ENCODE measurements at places on chromosomes 5 and 9.

DNA sequence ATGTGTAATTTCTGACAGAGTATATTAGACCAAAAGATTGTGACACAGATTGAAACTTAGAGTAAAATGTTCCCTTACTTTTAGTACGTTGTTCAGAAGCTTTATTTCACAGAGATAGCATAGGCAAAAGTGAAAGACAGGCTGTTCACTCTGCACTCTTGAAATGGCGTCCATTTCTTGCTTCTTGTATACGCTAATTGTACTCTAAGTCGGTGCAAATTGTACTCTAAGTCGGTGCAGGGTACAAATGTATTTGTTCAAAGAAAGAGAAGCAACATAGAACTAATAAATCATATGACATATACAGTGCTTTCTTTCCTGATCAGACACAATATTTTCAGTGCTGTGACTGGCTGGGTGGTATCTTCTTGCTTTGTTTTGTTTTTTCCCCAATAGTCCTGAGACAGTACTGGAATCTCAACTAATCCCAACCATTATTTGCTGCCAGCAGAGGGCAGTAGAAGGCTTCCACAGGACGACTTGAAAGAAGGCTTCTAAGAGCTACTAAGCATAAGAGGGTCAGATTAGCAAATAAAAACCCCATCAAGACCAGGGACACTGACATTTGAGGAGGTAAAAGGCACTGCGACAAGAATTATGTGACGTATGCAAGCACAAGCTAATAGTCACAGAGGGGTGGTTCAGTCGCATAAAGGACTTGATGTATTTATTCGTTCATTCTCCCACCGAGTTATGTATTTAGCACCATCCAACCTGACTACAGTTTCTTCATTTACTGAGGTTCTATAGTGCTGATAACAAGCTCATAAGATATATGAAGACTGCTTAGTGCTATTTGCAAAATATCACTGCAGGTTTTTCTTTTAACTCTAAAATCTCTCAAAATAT is 831.8 kb downstream of the TAF11L14 start:
- peak; percentile 88 for DNase-seq

GRCh38 chr5:74765201-74765600 is 1.7 kb downstream of the GFM2 start:
- DNase-seq, result no peak

DNA sequence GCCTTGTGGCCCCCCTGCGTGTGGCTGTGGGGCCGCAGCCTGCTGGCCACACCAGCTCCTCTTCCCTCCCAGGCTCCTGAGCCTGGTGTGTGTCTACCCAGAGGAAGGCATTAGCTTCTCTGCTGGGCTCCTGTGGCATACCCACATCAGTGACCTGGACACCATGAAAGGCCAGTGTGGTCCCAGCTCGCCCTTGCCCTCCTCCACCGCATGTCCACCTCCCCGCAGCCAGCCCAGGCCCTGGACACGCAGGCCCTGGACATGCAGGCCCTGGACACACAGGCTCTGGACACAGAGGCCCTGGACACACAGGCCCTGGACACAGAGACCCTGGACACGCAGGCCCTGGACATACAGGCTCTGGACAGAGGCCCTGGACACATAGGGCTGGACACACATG is 153.4 kb upstream of the PPP1R26 start:
- no peak for DNase-seq

DNA sequence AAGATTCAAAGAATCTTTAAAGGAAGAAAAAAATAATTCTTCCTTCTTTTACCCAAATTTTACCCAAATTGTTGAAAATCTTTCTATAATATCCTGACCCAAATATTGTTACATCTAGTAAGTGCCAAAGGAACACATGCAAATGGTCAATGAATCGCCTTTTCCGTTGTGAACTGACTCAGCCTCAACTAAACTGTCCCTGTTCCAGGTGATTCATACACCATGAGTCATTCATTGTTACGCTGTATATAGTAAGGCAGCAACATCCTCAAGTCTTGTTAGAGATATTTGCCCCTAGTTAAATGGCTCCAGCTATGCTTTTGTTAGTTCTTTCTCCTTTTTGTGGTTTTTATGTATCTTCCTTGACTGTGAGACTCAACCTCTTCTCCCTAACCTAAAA is 9.7 kb downstream of the PTGER4 start:
- no peak for DNase-seq

DNA sequence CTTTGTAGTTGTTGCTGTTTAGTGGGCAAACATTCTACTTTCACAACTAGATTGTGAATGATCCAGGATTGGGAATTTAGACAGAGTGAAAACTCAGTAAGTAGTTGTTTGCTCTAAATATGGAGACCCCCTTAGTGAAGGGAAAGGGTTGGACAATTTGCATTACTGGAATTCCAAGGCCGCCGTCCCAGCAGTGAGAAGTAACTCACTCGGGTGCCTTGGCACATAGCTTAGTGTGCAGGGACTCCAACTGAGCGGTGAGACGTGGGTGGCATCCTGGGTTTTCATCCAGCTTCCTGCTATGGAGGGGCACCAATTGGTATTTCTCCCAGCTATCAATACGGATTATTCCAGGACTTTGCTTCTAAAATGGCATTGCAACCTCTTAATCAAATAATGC is 69.7 kb upstream of the FCN1 start:
- no peak for DNase-seq

DNA sequence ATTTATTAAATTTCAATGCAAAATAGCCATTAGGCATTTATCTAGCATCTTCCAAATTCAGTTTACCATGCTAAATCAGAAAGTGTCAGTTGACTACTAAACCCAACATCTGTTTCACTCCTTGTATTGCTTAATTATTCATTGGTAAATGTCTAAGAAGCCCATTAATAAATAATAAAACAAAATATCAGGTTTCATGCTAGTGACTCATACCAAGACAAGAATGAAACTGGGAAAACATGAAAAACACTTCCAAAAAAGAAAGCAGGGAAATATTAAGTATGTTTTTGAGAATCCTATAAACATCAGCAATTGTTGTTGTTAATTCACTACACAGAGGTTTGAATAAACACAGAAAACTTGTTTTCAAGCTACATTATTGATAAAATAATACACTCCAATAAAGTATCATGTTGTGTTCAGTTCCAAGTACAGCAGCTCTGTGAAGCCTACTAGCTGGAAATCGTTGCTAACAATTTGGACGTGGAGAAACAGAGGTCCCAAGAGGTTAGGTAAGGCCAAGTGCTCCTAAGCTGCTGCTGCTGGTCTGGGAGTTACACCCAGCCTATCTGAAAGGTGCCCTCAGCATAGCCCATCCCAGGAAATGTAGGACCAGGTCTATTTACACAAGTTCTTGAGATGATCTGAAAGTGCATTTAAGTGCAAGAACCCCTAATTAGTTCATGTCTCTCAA is 78.8 kb downstream of the GNAQ start:
- DNase-seq, result no peak
